Common myeloid progenitor, CD34-positive (primary cell): ENCODE measurements at places on chromosomes 7 and 10.
A peak's percentile ranks its signal among the peaks of the same experiment; 100 is the strongest.

DNA sequence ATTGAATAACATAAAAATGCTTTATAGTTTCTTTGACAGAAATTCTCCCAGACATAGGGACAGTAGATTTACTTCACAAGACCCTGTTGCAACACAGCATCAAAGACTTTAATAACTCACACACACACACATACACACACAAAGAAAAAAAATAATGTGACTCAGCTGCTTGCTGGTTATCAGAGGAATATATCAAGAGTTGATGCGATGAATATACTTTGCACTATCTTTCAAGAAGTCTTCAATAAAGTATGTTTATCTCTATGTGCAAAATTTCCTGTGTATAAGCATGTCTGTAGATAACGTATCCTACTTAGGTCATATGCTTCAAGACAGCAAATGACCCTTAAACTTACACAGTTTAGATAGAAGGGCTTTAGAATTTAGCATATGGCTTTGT is 243.1 kb downstream of the ARL4A start:
- no peak for DNase-seq

- DNase-seq = no peak
Observed at GRCh38 chr10:8321990-8322389, 267.5 kb downstream of the GATA3 start.

- DNase-seq = no peak
Observed at GRCh38 chr10:5468262-5469106, 30.9 kb downstream of the CALML5 start.

DNA sequence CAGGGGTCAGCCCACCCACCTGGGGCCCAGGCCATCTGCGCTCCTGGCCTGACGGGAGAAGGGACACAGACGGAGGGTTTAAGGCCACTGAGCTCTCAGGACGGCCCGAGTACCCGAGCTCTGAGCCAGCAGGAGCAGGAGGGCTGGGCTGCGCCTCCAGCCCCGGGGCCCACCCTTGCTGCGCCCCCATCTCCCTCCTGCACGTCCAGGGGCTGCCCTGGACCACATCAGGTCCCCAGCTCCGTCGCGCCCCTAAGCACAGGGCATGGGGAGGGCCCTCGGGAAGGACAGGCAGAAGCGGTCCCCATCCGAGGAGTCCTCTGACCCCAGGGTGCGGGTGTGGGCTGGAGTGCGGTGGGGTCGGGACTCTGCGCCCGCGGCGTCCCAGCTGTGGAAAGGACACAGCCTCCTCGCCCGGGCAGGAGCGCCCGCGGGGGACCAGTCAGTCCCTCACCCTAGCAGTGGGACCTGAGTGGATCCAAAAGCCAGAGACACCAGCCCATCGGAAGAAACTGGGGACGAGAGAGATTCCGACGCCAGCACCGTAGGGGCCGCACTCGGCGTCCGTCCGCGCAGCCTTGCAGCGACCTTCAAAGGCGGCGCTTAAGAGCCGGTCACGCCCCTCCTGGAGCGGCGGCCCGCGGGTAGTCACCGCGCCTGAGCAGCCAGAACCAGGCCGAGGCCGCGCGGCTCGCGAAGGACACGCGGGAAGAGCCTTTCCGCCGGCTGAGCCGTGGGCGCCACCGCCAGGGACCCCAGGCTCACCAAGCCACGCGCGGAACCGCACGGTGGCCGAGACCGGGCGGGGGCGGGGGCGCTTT is 15.9 kb downstream of the CAMK2B start:
- DNase-seq = peak; percentile 70

DNA sequence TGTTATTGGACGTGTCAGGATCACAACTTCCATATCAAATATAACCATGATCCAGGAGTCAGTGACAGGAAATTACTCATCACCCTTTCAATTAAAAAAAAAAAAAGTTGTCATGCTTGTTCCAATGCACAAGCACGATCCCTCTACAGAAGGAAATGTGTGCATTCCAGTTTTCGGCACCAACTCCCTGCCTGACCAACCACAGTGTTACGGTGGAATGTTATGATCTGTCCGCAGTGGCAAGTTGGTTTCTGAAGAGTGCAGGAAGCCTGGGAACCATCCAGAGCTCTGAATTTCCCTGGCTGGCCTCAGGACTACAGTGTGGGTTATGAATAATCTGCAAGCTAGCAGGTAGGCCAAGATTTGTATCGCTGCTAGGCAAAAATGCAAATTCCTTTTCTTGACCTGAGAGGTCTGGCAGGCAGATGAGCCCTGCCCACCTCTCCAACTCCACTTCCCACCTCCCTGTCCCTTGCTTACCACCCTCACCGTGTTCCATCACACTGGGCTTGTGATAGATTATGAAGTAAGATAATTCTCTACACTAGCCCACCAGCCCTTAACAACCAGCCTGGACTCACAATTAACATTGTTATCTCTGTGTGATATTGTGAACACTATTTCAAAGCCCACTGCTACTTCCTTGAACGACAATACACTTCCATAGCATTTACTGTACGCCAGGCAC is 20.4 kb downstream of the FRMPD2 start:
- DNase-seq = no peak

GRCh38 chr10:89138755-89139490 is 68.2 kb downstream of the CH25H start:
- DNase-seq = no peak

DNA sequence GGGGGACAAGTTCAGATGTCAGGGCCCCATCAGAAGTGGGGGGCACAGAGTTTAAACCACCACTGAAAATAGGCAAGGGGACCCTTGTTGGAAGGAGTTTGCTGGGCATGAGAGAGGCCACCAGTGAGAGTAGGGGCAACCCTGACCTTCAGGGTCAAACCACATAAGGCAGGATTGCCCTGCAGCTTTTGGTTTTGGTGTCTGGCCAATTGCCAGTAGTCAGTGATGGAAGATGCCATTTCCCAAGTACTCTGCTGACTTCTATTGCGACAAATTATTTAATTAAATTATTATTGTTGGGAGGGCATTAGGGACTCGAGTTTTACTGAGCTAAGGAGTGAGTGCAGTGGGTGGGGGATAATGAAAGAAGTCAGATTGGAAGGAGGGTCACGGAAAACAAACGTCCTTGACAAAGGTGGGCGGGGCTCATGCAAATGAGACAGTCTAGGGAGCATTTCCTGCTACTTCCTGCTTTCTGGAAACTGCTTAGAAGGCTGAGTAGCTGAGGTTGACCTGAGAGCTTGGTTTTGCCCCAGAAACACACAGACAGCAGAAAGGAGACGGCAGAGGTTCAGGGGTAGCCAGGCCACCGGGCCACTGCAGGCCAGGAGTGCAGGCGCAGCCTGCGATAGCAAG is 74.2 kb upstream of the ANLN start:
- DNase-seq = no peak

DNA sequence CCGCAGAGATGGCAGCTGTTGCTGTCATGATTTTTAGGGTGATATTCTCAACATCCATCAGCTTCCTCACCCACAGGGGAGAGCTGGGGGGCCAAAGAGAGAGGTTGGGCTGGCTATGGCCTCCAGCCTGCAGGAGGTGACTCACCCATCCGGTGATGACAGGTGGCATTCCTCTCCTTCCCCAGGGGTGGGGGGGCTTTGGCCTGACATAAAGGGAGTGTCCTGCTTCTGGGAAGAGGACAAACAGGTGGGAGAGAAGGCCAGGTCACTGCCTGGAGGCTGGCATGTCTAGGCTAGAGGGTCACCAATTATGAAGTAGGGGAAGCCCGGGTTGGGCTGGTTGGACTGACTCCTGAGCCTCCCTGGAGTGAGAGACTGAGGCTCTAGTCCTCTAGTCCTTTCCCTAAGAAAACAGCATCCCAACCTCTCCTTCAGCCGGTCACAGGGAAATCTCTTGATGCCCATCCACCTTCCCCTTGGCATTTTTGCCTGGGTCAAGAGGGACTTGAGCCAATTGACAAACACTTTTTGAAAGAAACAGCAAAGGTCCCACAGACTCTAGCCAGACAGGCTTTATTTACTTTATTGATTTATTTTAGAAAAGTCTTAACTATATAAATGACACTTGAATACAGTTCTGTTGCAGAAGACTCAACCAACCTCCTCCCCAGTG is 79.8 kb upstream of the ZNF716 start:
- no peak for DNase-seq

GRCh38 chr7:37448011-37448635 is 541 bp downstream of the ELMO1 start:
- no peak for DNase-seq

GRCh38 chr7:103856929-103857328 is 132.5 kb downstream of the RELN start:
- no peak for DNase-seq

DNA sequence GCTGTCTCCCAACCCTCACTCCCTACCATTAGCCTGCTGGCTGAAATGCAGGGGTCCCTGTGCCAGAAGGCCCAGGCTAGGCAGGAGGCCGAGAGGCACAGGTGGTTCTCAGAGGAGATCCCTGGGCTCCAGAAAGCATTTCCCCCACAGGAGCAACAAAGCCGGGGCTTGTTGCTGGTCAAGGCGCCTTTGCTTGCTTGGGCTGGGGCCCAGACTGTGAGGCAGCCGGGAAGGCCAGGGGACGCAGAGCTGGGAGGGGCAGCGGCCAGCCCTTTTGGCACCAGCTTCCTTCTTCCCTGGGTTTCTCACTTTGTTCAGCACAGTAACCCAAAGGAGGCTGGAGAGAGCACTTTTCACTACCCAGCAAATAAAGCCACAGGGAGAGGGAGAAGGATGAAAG is 48.6 kb downstream of the FBXW4 start:
- no peak for DNase-seq

- DNase-seq = no peak
Observed at GRCh38 chr7:134448356-134449229, 10.3 kb downstream of the AKR1B1 start.

DNA sequence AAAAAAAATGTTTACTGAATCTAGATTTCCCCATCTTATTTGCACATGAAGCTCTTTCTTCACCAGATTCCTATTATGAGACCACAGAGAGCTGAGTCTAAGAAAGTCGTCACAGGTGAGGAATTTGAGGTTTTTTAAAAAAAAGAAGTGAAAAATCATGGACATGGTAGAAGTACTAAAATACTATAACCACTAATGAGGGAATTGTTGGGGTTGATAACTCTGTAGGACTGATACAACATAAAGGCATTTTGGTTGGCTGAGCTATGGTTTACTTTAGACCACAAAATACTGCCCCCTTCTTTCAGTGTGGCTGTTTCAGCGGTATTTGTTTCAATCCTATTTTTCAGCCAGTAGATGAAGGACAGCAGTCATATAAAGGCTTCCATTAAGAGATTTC is 1111.3 kb downstream of the TYW1 start:
- DNase-seq = no peak

GRCh38 chr10:27380929-27381358 is 123.2 kb upstream of the RAB18 start:
- no peak for DNase-seq

DNA sequence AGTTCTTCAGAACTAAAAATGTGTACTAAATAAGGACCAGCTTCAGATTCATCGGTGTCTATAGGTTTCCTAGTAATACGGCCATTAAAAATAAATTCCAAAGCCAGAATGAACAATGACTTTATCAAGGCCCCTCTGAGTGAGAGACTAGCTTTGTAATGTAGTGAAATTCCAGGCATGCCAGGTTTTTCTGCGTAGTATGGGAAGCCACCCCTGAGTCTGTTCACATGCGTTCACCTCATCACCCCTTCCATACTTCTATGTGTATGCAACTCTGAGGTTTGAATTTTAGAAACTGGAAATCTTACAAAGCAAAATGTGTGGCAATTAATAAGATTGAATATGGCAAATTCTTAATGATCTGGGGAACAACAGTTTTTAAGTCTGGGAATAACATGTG is 24.5 kb downstream of the RNF32 start:
- DNase-seq = no peak

DNA sequence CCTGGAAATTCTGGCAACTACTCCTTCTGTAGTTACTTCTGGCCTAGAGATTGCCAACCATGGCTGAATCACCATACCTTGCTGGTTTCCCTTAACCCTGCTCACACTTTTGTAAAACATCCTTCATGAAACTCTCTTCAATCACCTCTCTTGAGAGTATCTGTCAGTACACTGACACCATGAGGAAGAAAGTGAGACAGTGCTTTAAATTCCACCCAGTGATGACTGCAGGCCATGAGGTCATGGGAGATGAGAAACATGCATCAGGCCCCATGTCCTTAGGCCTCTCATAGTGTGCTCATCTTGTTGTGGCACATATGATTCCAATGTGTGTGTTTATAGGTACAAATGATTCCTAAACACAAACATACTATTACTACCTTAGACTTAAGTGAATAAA is 24.6 kb upstream of the NAMPT start:
- no peak for DNase-seq

- no peak for DNase-seq
Observed at GRCh38 chr10:18010050-18010449, 58.3 kb downstream of the SLC39A12 start.

GRCh38 chr10:114284346-114285071 is 45.5 kb downstream of the VWA2 start:
- DNase-seq = no peak

DNA sequence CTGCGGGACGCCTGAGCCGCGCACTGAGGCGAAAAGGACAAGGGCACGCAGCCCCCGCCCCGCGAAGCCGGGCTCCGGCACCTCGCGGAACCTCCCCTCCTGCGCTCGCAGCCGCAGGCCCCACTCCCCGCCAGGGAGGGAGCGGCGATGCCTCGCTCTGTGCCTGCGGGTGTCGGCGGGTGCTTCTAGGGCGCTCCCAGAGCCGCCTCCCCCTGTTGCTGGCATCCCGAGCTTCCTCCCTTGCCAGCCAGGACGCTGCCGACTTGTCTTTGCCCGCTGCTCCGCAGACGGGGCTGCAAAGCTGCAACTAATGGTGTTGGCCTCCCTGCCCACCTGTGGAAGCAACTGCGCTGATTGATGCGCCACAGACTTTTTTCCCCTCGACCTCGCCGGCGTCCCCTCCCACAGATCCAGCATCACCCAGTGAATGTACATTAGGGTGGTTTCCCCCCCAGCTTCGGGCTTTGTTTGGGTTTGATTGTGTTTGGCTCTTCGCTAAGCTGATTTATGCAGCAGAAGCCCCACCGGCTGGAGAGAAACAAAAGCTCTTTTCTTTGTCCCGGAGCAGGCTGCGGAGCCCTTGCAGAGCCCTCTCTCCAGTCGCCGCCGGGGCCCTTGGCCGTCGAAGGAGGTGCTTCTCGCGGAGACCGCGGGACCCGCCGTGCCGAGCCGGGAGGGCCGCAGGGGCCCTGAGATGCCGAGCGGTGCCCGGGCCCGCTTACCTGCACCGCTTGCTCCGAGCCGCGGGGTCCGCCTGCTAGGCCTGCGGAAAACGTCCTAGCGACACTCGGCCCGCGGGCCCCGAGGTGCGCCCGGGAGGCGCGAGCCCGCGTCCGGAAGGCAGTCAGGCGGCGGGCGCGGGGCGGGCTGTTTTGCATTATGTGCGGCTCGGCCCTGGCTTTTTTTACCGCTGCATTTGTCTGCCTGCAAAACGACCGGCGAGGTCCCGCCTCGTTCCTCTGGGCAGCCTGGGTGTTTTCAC is 519 bp downstream of the ITGB8 start:
- DNase-seq = peak; percentile 70

DNA sequence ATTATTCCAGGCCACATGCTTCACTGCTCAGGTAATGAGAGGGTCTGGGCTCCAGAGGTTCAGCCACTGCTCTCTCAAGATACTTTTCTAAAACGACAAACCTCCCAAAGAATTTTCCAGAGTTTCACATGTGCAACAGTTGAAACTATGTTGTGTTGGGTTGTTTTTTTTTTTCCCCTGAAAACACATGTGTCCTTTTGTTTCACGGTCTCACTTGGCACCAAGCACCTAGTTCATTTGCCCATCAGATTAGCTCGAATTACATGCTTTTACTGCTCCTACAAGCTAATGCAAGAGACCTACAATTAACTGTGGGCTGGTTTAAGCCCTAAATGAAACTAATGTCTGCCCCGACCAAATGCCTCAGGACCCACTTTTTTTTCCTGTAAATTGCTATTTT is 313.3 kb downstream of the FGFR2 start:
- no peak for DNase-seq
